ENCODE measurements at places on chromosomes 2 and 18.

DNA sequence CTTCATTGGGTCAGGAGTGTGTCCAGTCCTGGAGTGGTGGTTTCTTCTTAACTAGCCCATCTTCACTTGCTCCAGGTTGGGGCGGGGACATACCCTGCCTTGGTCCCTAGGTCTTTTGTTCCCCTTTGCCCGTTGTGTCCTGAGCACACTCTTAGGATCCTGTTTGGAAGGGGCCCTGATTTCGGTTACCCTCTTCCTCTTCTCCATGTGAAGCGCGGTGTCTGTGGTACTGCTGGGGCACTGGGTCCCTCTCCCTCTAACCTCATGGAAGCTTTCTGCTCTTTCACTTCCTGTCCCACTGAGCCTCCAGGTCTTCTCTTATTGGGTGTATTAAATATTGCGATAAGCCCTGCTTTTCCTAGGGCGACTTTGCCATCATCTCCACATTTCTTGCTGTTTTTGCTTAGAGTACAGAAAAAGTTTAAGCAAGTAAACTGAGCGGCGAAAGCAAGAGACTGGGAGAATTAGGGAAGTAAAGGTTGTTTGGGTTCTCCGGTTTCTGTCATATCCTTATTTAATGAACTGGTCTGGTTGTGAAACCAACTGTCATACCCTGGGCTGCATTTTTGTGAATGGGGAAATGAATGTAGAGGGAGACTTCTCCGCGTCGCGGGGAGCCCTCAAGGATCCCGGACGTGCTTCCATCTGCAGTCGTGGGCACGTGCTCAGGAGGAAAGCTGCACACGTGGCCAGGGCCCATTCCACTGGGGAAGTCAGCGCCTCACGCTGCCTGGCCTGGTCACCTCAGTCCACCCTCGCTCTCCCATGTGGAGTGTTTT lies 73.8 kb upstream of the B3GNT7 start:
- no peak for DNase-seq

DNA sequence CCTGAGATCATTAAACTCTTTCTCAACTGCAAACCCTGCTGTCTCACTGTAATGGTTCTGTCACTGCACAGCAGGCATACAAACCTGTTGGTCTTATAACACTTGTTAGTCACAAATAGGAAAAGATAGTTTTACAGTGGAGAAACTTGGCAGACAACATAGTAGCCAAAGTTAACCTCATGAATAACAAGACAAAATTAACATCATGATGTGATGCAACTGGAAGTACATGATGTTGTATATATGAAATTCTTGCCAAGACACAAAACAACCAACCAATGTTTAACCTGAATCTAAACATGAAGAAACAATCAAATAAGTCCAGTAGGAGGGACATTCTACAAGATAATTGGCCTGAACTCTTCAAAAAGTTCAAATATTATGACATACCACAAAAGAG lies 189.3 kb downstream of the RNF152 start:
- no peak for DNase-seq

DNA sequence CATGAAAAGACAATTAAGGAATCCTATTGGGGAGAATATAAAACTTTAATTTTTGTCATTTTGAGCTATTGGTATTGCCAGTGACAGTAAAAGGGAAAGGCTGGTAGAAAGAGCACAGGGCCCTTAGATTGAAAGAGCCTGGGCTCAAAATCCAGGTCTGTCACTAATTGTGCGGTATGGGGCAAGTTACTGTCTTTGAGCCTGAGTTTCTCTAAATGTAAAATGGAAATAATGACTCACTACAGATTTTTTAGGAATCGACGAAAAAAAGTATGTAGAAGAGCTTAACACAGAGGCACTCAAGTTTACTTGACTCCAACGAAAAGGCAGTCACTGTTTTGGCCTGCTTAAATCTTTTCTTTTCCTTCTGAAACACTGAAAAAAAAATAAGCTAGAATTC lies 7.0 kb downstream of the NDUFV2 start:
- no peak for DNase-seq

- DNase-seq = no peak
Observed at GRCh38 chr18:55220523-55220922, 261.3 kb upstream of the CCDC68 start.

DNA sequence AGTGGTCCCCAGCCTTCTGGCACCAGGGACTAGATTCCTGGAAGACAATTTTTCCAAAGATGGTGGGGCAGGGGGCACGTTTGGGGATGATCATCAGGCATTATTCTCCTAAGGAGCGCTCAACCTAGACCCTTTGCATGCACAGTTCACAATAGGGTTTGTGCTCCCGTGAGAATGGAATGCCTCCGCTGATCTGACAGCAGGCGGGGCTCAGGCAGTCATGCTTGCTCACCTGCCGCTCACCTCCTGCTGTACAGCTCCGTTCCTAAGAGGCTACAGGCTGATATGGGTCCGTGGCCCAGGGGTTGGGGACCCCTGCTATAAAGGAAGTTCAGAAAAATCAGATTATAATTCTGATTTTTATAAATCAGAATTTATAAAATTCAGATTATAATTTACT lies 22.3 kb upstream of the TYMS start:
- no peak for DNase-seq

GRCh38 chr2:222319586-222320435 lies 21.0 kb upstream of the PAX3 start:
- peak; percentile 37 for DNase-seq

- no peak for DNase-seq
Observed at GRCh38 chr2:97728091-97728731, 14.8 kb downstream of the ZAP70 start.

DNA sequence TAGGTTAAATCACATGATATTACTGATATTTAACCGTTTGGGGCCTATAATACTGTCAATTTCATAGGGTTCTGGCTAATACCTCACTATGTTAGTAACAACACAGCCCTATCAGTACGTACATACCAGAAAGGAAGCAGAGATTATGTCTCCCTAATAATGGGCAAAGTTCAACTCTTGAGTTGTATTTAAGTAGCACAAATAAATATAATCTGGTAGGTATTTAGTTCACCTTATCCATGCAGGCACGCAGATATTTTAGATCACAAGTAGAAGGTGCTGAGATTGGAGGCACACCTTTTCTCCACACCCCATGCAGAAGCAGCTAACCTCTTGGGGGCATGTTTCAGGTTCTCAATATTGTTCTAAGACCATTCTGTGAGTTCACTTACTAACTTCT lies 118.9 kb downstream of the IRS1 start:
- no peak for DNase-seq

GRCh38 chr2:110215566-110216158 lies 3.3 kb upstream of the MTLN start:
- DNase-seq = no peak

- DNase-seq = no peak
Observed at GRCh38 chr2:222751238-222751637, 79.8 kb downstream of the MOGAT1 start.

- DNase-seq = no peak
Observed at GRCh38 chr2:38107738-38108410, 31.9 kb upstream of the CYP1B1 start.

GRCh38 chr18:7414459-7414858 lies 152.7 kb upstream of the PTPRM start:
- DNase-seq = no peak

GRCh38 chr18:11937874-11938478 lies 29.9 kb upstream of the MPPE1 start:
- peak; percentile 47 for DNase-seq

DNA sequence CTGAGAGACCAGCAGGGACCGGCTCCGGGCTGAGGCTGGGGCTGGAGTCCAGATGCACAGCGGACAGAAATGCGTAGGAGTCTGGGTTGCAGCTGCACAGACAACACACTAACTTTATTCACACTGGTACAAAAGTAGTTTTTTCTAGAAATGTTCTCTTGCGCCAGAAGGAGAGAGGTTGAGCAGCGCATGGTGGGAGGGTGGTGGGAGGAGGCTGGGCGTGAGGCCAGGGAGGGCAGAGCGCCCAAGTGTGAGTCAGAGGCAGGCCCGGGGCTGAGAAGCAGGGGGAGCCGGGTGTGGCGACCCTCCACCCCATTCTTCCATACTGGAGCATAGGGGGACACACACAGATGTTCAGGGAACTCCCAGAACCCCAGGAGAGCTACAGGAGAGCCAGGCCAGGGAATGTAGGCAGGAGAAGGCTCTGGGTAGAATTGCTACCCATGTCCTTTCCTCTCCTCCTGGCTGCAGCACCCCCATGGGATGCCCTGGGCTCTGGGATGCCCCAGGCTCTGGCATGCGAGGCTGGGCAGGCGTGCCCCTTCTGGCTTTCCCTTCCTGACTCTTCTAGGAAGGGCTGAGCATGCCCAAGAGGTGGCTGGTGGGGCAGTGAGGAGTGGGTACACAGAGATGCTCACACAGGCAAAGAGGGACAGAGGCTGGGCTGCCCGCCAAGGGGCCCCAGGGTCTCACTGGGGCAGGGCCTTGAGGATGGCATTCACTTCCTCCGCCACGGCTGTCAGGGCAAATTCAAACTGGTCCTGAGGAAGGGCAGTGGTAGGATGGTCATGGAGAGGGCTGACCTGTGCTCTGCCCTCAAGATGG lies 10.6 kb downstream of the DNAJB2 start:
- no peak for DNase-seq

DNA sequence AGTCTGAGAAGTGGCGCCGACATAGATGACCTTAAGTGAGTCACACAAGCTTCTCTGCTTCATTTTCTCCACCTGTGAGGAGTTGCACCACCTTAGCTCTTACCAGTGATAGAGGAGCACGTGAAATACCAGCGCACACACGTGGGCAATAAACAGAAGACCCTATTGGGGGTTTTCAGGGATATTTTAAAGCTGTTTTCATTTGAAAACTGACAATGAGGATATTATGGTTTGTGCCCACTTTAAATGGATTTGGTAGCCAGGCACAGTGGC lies 47.3 kb upstream of the FZD7 start:
- no peak for DNase-seq

GRCh38 chr2:8255448-8255800 lies 426.4 kb upstream of the ID2 start:
- DNase-seq = no peak

DNA sequence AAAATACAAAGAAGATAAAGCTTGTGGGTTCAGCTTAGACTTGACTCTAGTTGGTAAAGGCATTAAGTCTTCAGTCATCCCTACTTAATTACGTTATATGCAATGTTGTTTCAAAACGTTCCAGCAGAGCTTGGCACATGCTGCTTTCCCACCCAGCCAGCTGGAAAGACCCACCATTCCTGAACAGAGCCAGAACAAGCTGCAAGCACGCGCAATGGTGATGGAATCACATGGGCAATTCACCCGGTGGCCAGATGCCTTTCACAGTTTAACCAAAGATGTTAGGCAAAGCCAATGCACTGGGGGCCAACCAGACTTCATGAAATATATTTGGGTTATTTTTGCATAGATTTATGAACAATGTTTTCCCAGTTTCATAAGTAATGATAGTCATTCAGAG lies 123.4 kb upstream of the CDH20 start:
- DNase-seq = no peak

- DNase-seq = no peak
Observed at GRCh38 chr2:170176212-170176611, 1.7 kb upstream of the MYO3B start.

DNA sequence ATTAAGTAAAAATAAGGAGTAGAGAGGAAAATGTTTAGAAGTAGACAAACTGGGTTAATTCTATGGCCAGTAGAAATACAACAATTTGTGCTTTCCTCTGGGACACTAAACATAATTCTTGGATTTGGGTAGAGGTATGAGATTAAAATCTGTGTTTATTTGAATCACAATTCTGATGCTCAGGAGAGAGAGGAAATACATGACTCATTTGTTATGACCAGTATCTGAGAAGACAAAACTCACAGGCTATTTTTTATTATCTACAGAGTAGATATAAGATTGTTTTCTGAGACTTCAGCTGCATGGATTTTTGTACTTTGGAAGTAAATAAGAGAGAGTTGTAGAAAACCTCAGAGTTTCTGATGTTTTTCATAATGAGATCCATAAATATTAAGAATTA lies 315.7 kb upstream of the CWC22 start:
- DNase-seq = no peak

GRCh38 chr2:128037649-128038048 lies 9.8 kb upstream of the SAP130 start:
- no peak for DNase-seq

- DNase-seq = no peak
Observed at GRCh38 chr18:11091746-11092145, 57.6 kb downstream of the PIEZO2 start.

- no peak for DNase-seq
Observed at GRCh38 chr2:27954771-27955383, 64.3 kb downstream of the BABAM2 start.

DNA sequence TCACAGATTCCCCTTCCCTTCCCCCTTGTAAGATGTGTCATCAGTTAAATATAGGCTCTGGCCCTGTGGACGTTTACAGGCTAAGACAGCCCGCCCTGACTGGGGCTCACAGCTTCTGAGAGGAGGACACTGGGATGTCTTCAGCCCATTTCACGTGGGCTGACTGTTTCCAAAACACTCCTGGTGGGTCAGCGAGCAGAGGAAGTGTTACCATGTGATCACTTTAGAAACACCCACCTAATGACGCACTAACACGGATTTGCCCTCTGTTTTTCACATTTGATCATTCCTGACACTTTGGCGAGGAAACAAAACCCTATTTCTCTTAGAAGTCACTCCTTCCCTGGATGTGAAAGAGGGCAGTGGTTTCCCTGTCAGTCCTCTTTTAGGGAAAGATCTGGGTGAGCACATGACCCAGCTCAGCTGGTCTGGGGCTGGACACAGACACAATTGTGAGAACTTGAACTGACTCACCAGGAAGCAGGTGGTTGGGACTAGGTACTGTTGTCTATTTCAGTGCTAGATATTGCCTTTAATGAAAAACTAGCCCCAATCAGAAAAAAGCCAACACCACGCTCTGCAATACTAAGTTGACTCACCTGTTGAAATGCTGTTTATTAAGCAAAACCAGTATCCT lies 38.8 kb downstream of the BMP10 start:
- no peak for DNase-seq

DNA sequence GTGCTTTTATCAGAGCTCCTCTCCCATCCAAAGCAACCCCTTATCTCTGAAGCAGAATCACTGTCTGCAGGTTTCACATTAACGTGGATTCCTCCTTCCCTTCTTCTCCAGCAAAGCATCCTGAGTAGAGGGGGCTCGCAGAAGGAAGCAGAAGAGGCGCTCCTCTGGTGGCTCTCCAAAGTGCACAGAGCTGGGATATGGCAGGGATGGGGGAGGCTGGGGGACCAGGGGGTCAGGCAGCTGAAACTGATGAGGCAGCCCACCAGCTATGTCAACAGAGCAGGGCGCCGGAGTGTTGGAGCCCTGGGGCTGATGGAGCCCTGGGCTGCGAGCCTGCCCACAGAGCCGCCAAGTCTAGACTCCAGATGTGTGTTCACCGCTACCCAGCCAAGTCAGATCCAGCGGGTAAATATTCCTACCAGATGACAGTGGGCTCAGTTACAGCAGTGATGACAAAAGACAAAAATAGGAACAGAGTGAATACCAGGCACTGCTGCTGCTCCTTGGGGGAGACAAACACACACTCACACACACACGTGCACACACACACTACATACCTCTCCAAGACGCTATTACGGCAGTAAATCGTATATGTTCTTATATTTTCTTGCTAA lies 678.3 kb upstream of the ID2 start:
- DNase-seq = no peak

GRCh38 chr2:88711897-88712296 lies 20.4 kb downstream of the RPIA start:
- no peak for DNase-seq

All from activated B cell treated with CpG ODN at 0.5 μM for 24 hours (primary cell).